ENCODE measurements at places on chromosomes 1 and 21. TPM values are rescaled to one million over a fixed set of nuclear protein-coding genes. Genes with fewer than 3 reads are reported as not detected.

DNA sequence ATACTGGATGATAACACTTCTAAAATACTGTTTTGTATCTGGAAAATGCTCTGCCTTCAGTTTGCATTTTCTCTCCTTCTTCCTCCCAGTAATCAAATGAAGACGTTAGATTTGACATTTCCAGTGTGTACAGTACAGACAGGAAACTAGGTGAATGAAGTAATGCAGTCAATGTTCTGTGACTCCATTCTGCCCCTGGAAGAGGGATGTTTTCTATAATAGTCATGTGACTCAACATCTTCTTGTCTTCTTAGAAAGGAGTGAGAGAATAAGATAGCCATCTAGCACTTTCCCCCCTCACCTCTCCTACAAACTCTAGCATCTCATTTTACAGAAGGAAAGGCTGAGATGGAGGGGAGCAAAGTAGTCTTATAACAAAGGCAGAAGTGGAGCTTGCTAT is 77.6 kb downstream of the DDR2 start:
- H3K27me3 ChIP-seq, result no peaks in the 10 kb centered on the region
- H3K36me3 ChIP-seq, result no peaks in the 10 kb centered on the region
- H3K4me3 ChIP-seq, result no peak overlapping the region
- H3K27ac ChIP-seq, result peak overlapping the region; percentile 36
- H3K4me1 ChIP-seq, result peaks cover 48% of the 10 kb centered on the region

DNA sequence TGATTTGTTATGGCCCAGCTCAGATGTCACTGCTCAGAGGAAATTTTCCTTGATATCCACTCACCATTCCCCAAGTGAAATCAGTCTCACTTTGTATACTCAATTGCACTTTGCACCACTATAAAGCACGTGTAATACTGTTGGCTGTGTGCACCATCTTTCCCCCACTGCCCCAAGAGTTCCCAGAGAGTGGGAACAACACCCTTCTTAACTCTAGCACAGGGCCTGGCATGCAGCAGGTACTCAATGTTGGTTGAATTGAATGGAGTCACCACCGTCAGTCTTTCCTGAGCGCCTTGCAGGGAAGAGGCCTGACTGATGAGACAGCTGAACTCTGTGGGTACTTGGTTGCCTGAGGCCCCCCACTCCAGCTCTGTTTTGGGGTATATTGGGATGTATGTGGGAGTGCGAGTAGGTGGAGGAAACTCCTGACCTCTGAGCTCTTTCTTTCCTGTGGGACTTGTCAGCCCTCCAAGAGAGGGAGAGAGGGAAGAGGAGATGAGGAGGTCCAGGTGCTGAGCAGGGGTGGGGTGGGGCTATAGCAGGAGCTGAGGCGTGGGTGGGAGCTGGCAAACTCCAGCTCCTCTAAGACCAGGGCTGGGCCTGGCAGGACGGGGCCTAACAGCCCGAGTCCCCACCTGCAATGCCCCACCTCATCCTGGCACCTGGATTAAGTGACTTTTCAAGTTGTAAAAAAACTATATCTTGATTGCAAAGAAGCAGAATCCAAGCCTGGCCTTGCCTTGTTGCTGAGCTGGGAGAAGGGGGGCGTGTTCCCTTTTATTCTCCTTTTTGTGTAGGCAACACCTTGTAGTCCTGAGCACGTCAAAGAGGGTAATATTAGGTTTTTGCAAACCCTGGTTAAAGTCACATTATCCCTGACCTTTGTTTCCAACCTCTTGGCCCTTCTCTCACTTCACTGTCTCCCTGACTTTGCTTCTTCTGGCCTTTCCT is 19.4 kb upstream of the WASF2 start:
- H3K27ac ChIP-seq, result peak overlapping the region; percentile 92

GRCh38 chr1:167916766-167917511 is 3.0 kb upstream of the ADCY10 start:
- H3K4me1 ChIP-seq, result no peaks in the 10 kb centered on the region
- no peak overlapping the region for H3K4me3 ChIP-seq
- H3K36me3 ChIP-seq, result peaks cover 42% of the 10 kb centered on the region
- DNase-seq, result no peak
- no peaks in the 10 kb centered on the region for H3K27me3 ChIP-seq

DNA sequence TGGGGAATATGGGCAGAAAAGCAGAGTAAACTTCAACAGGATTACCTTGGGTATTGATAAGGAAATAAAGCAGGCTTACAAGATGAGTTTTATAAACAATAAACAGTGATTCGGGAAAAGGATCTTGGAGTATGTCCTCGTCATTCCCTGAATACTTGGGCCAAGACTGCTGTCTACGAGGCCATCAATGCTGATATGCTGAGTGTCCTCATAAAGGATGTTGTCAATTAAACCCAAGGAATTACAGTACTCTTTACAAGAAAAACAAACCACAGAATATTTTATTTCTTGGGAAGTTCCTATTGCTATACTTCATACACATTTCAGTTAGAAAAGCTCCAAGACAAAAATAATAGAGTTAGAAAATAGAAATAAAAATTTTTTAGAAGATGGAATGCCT is 34.9 kb downstream of the ATP1B1 start:
- DNase-seq, result no peak
- no peaks in the 10 kb centered on the region for H3K4me1 ChIP-seq
- no peaks in the 10 kb centered on the region for H3K27me3 ChIP-seq
- no peak overlapping the region for H3K27ac ChIP-seq
- no peak overlapping the region for H3K4me3 ChIP-seq
- no peaks in the 10 kb centered on the region for H3K36me3 ChIP-seq

GRCh38 chr1:151610142-151610541 is 1.7 kb upstream of the SNX27 start:
- H3K4me1 ChIP-seq, result peaks cover 58% of the 10 kb centered on the region
- H3K4me3 ChIP-seq, result no peak overlapping the region
- DNase-seq, result no peak
- no peaks in the 10 kb centered on the region for H3K36me3 ChIP-seq
- H3K27me3 ChIP-seq, result no peaks in the 10 kb centered on the region

GRCh38 chr1:172185211-172185610 is 235.3 kb upstream of the C1orf105 start:
- H3K4me1 ChIP-seq, result peaks cover 5% of the 10 kb centered on the region
- H3K27ac ChIP-seq, result no peak overlapping the region
- DNase-seq, result no peak
- no peaks in the 10 kb centered on the region for H3K27me3 ChIP-seq

- no peaks in the 10 kb centered on the region for H3K27me3 ChIP-seq
- no peaks in the 10 kb centered on the region for H3K4me1 ChIP-seq
- DNase-seq, result no peak
- no peaks in the 10 kb centered on the region for H3K36me3 ChIP-seq
- no peak overlapping the region for H3K27ac ChIP-seq
- H3K4me3 ChIP-seq, result no peak overlapping the region
Measured at GRCh38 chr1:169824153-169824552, 29.4 kb upstream of the METTL18 start.

The MX2 gene
- total RNA-seq, result 9.0 TPM

The KIF17 gene
- 0.85 TPM for total RNA-seq

The S100A4 gene
- 172 TPM for total RNA-seq

Measured in esophagus squamous epithelium (tissue), 5 donors.